T-helper 1 cell (primary cell): ENCODE measurements at places on chromosomes 6 and 20.

GRCh38 chr6:79656134-79656533, 25.0 kb downstream of the SH3BGRL2 start:
- no peak for DNase-seq

DNA sequence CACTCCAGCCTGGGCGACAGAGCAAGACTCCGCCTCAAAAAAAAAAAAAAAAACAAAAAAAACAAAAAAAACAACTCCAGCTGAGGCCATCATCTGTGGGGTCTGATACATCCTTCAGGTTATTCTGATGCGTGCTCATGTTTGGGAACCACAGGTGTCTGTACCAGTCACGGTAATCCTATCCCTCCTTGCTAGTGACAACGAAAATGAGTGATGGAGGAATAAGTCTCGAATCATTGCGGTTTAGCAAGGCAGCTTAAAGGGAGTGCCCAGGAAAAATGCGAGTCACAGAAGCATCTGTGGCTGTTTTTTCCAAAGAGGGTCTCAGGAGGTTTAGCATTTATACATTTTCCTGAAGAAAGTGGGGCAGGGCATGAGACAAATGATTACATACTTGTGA, 48.8 kb downstream of the MCUR1 start:
- DNase-seq: no peak

GRCh38 chr20:46021361-46022359, 7.4 kb upstream of the SLC12A5 start:
- DNase-seq: peak; percentile 58

GRCh38 chr20:6094063-6094462, 28.8 kb downstream of the FERMT1 start:
- no peak for DNase-seq

GRCh38 chr6:2166717-2167116, 78.7 kb downstream of the GMDS start:
- DNase-seq: no peak

- no peak for DNase-seq
These were observed 134.2 kb downstream of the GMDS start for GRCh38 chr6:2111162-2111677.

- DNase-seq: no peak
These were observed 72.9 kb upstream of the FOXC1 start for GRCh38 chr6:1536526-1537429.

GRCh38 chr6:26016245-26016962, 53.8 kb downstream of the TRIM38 start:
- no peak for DNase-seq

DNA sequence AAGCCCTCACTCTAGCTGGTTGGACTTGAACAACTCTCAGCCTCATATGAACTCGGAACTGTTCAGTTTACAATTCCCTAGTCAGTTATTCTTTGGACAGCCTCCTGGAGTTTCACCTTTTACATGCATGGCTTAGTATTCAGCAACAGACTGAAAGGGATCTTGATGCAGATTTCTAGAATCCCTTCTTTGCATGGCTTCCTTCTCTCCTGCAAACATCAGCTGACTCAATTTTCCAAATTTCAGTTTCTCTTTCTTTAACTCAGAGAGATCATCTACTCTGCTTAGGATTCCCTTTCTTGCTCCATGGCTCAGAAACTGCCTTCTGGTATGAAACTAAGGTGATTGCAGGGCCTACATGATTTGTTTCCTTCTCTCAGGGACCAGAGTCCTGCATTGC, 99.6 kb downstream of the CEP57L1 start:
- DNase-seq: no peak

GRCh38 chr6:111973118-111973761, 80.7 kb upstream of the CCN6 start:
- peak; percentile 47 for DNase-seq

GRCh38 chr6:24799541-24799915, 811 bp upstream of the ARMH2 start:
- no peak for DNase-seq

DNA sequence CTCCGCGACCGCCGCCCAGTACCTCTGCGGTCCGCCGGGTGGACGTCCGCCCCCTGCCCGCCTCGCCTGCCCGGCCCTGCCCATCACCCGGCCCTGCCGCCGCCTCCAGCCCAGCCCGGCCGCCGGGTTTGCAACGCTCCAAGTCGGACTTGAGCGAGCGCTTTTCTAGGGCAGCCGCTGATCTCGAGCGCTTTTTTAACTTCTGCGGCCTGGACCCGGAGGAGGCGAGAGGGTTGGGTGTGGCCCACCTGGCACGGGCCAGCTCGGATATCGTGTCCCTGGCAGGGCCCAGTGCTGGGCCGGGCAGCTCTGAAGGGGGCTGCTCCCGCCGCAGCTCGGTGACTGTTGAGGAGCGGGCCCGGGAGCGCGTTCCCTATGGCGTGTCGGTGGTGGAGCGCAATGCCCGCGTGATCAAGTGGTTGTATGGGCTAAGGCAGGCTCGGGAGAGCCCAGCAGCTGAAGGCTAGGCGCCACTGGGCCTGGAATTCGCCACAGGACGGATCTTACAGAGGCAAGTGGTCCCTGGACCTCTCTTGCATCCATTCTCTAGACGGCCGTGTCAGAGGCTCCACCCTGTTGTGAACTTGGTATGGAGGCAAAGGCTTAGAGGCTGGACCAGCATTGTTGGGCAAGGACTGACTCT, 11.8 kb downstream of the FAM110A start:
- no peak for DNase-seq

- DNase-seq: peak; percentile 10
These were observed 625.4 kb downstream of the QKI start for GRCh38 chr6:164039954-164040375.

DNA sequence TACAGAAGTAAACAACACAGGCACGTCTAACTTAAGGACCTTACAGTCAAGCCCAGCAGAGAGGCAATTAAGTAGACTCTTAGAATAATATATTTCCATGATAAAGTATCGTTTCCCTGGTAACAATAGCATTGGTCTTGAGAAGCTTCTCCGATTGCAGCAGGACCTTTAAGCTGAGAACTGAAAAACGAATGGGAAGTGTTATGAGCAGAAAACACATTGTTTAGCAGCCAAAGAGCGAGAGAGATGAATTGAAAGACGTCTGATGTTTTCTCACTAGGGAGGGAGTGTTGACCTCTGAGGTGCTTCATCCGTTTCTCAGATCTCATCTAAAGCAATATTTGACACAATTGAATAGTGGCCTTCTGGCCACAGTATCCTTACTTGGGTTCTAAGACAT, 855 bp downstream of the BYSL start:
- DNase-seq: no peak

DNA sequence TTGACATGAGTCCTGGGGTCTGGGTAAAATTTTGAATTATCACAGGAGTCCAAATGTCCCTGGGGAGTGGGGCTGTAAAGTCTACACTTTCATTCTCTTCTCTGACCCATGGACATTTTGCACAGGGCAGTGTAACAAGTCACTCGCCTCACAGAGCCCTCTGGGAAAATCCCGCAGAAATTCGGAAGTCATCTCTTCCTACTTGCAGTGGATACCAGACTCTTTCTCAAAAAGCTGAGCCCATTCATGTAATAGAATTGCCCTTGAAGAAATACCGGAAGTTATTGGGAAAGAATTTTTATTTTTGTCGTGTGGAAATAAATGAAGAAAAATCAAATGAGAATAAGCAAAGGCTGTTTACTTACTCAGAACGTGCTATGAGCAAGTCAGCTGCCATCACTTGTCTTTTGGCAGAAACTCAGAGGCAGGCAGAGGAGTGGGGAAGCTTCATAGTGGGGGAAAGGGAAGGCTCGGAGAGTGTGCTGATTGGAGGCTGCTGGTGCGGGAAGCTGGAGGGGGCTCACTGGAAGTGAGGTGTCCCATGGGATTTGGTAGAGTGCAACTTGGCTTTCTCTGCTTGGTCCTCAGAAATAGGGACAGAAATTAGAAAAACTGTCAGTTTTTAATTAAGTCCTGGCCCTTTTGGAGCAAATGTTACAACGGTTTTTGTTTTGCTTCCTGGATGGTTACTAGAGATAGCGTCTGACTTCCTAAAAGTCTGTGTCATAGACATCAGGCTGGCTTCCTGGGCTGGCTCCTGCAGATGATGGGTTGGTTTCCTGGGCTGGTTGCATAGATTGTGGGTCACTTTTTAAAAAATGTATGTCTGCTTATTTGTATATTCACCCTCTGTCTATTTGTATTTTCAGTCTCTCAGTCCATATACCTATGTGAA, 79.8 kb upstream of the EEF1E1 start:
- no peak for DNase-seq

- no peak for DNase-seq
These were observed 41.6 kb upstream of the DSE start for GRCh38 chr6:116329156-116329555.

- no peak for DNase-seq
These were observed 78.4 kb upstream of the PMEPA1 start for GRCh38 chr20:57787990-57788781.

GRCh38 chr20:25048519-25048952, 9.4 kb downstream of the ACSS1 start:
- DNase-seq: no peak

DNA sequence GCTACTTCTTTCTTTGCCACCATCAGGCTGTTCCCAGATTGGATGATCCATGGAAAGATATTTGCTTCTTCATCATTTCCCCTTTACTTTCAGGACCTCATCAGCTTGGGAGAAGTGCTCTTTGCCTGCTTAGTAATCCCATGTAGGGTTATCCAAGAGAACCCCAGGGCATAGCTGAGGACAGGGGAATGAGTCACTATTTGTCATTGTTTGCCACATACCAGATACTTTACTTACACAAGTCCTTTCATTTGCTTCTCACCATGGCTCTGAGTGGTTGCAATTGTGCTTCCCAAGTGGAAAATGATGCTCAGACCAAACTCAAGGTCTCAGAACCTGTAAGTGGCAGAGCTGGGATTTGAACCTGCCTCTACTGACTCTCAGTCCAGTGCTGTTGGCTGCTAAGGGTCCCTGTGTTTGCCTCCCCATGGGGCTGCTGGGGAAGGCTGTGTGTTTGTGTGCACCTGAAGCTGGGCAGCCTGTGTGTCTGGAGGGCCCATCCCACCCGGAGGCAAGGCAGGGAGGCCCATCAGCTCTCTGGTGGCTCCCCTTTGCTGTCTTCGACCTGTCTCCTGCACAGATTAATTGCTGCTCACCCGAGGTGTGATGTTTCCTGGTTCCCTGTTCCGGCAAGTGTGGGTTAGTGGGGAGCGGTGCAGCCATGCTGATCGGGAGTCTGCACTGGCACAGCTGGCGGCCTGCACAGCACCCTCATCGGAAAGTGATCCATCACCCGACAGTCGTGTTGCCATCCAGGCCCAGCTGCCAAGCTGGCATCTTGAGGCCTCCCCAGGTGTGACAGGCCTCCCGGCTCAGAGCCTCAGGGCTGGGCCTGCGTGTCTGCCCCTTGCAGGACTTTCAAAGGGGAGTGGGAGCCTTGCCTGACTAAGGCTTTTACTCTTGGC, 228.8 kb downstream of the DHX35 start:
- no peak for DNase-seq

GRCh38 chr20:50067461-50067860, 45.5 kb downstream of the UBE2V1 start:
- DNase-seq: no peak

GRCh38 chr6:149834513-149835481, 29.4 kb downstream of the LRP11 start:
- peak; percentile 57 for DNase-seq

GRCh38 chr6:133809406-133809805, 79.5 kb upstream of the TCF21 start:
- DNase-seq: no peak

GRCh38 chr6:169424149-169424804, 170.6 kb upstream of the THBS2 start:
- no peak for DNase-seq

- no peak for DNase-seq
These were observed 3.4 kb downstream of the SLC32A1 start for GRCh38 chr20:38727607-38728190.

- DNase-seq: no peak
These were observed 8.7 kb downstream of the SNX21 start for GRCh38 chr20:45842169-45842812.

DNA sequence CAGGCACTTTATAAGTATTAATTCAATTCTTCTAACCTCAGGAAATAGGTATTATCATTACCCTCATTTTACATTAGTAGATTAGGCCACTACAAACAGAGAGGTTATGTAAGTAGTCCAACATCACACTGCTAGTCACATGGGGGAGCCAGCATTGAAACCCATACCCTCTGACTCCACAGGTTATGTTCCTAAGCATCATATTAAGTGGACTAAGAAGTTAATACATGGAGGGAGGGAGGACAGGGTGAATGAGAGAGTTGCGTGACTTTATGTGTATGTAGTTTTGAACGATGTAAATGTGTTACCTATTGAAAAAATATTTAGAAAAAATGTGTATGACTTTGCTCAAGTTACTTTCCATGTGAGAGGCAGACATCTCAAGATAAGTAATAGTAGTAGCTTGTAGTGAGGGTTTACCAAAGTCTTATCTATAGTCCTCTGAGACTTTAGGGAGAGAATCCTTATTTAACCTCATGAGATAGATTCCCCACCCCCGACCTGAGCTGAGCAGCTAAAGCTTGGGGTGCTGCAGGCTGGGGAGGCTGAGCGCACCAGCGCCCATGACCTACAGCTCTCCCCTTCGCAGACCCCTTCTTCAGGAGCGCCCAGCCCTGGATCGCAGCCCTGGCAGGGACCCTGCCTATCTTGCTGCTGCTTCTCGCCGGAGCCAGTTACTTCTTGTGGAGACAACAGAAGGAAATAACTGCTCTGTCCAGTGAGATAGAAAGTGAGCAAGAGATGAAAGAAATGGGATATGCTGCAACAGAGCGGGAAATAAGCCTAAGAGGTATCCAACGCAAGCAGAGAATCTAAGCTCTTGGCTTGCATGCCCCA, 7.5 kb downstream of the BTN3A2 start:
- DNase-seq: no peak

DNA sequence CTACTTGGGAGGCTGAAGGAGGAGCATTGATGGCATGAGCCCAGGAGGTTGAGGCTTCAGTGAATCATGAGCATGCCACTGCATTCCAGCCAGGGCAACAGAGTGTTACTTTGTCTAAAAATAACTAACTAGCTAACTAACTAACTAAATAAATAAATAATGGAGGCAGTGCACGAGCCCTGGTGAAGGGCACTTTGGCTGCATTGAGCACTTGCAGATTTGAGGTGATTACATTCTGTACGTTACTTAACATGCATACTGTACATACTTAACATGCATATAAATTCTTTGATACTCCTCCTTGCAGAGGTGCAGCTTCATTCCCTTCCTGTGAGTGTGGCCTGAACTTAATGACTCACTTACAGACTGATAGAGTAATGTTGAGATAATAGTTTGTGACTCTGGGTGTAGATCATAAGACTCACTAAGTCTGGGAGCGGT, 10.7 kb downstream of the HLA-A start:
- DNase-seq: no peak

GRCh38 chr6:128098000-128098581, 197.2 kb upstream of the THEMIS start:
- DNase-seq: peak; percentile 22

GRCh38 chr6:154715446-154715845, 17.8 kb upstream of the SCAF8 start:
- no peak for DNase-seq

DNA sequence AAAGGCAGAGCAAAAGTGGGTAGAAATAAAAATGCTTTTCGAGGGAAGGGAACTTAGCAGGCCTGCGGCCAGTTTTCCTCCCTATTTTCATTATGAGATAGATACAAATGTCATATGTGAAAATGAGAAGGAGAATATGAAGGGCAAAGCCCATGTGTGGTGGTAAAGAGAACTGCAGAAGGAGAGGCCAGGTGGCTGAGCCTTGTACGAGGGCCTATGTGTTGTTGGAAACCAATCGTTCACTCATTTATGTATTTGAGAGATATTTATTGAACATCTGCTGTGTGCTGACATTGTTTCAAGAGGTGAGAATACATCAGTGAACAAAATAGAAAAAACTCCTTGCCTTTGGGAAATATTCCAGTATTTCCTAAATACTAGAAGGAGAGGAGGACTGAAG, 147.7 kb downstream of the SH3BGRL2 start:
- no peak for DNase-seq

GRCh38 chr20:4813076-4813862, 91.6 kb downstream of the PRND start:
- DNase-seq: no peak
